NCI-H2081 (cell line): ENCODE measurements at places on chromosomes 7 and 10.
A peak's percentile ranks its signal among the peaks of the same experiment; 100 is the strongest.

DNA sequence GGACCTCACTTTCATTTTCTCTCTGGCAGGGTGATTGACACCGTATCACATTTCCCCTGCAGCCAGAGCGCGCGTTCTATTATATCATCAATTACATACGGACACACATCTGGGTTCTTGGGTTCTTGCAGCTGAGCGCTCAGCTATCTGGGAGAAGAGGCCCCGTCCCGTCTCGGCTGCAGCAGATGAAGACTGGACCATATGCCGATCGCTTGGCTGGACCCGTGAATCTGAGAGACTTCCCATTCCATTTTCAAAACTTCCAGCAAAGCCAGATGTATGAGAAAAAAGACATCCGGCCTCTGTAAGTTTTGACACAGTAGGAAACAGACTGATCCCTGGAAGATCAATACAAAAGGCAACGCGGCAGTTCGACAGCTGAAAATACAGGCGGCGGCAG lies 99.8 kb downstream of the JCAD start:
- DNase-seq = no peak

DNA sequence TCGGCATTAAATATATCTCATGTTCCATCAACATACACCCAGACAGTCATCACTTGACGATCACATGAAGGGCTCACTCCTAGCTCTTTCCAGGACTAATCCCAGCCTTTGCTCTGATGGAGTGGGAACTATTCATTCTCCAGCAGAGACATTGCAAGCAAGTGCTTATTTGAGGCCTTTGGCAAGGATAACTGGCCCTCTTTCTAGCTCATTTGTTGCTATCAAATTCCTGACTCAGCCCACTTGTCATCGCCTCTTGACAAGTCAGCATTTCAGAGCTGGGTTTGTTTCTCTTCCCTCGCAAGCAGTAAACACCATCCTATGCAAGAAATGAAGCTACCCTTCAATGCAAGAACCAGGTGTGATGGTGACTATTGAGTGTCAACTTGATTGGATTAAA lies 1165.7 kb upstream of the AUTS2 start:
- DNase-seq = no peak

GRCh38 chr7:90424720-90425119 lies 21.5 kb downstream of the CLDN12 start:
- no peak for DNase-seq

GRCh38 chr7:43433639-43434038 lies 149.3 kb upstream of the STK17A start:
- no peak for DNase-seq

GRCh38 chr7:119010635-119011034 lies 786.1 kb downstream of the ANKRD7 start:
- no peak for DNase-seq

DNA sequence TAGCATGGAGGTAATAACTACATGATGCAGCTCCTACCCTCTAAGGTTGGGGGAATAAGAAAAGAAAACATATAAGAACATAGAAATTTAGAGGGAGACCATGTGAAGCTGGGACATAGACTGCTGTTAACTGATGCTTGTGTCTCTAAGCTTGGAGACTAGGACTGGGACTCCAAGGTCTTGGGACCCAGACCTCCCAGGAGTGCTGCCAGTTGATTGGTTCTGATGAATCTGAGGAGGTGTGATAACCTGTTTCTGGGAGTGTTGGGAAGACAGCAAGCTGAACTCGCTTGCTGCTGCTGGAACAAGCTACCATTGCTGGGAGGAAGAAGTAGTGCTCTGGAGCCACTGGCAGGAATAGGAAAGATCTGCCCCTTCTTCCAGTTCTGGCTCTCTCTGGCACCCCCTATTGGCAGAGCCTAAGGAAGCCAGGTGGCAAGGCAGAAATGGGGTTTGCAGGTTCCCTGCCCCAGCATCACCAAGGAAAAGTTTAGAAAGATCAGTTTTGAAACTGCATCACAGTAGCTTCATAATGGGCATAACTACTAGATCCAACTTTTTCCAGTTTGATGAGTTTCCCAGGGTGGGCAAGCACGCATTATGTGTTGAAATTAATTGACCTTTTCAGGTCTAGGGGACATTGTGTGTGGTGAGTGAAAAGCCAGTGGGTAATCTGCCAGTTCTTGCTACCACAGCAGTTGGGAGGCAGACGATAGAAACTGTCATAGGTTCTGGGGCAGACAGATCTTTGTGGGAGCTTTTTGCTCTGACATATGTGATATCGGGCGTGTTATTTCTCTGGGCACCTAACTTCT lies 140.7 kb downstream of the SND1 start:
- DNase-seq = peak; percentile 24

DNA sequence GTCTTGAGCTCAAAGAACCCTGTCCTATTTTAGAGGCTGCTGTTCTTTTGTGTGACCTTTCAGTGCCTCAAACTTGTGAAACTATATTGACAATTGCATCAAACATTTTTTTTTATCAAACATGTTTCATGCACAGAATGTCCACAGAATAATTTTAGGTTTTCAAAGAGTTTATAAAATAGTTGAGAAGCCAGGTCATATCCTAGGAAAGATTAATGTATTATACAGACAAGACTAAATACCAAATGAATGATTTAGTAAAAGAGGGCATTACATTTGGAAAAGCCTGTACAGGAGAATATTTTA lies 67.0 kb downstream of the CDK6 start:
- DNase-seq = no peak
